ENCODE measurements at places on chromosomes 1 and 21. TPM values are rescaled to one million over a fixed set of nuclear protein-coding genes. Genes with fewer than 3 reads are reported as not detected.

DNA sequence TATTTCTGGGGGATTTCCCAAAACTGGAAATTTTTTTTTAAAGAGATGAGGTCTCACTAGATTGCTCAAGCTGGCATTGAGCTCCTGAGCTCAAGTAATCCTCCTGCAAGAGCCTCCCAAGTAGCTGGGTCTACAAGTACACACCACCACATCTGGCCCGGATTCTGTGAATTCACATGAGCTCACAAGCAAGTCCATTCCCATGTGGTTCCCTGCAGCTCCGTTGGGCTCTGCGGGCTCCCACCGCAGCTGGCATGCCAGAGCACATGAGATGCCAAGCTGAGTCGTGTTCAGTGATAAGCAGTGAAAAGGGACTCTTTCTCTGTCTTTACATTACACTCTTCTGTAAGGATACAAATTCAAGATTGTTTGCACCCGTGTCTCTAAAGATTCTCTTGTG lies 21.9 kb upstream of the TTF2 start:
- DNase-seq = no peak

HMGCL gene
- 30.7 TPM for total RNA-seq

TMEM82 gene
- total RNA-seq = not detected

- DNase-seq = peak; percentile 77
Measured at GRCh38 chr1:27388337-27389005, 4.0 kb upstream of the GPR3 start.

SLC2A5 gene
- not detected for total RNA-seq

DNA sequence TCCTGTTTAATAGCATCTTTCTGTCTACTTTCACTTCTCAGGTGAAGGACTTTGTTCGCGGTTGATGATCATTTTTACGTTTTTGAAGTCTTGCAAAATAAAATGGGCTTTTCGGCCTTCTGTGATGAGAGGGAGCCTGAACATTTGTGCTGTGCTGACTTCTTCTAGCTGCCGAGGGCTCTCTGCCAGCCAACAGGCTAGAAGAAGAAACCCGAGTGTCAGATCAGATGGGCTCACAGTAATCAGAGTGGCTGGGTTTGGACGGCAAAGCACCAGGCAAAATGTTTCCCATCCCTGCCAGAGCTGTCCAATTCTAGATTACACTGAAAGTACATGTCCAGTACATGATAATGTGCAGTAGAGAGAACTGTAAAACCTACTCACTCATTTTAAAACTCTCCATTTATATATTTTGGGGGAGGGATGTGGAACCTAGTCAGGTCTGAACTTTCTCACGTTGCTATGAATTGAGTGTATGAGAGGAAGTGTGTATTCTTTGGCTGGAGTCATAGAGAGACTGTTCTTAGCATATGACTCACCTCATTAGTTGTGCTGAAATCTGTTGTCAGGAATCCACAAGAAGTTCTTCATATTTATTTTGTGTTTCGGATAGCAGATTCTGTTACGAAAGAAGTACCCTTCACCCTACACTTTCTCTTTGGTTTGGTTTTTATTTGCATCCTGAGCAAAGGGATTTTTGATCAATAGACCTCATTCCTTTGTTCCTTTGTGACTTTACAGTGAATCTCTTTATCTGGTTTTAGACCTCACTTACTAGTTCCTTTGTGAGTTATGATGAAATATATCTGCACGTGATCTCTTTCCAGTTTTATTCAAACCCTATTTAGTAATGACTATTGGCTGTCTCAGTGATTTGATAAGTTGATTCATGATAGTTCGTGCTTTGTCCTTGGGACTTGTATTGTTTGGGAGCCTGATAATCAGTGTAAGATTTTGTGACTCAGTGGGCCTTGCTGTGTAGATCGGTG lies 4.8 kb downstream of the ATP1A1 start:
- DNase-seq = no peak

GRCh38 chr1:112063781-112064728 lies 74.6 kb upstream of the KCND3 start:
- no peak for DNase-seq

PGLYRP3 gene
- total RNA-seq = not detected

DNA sequence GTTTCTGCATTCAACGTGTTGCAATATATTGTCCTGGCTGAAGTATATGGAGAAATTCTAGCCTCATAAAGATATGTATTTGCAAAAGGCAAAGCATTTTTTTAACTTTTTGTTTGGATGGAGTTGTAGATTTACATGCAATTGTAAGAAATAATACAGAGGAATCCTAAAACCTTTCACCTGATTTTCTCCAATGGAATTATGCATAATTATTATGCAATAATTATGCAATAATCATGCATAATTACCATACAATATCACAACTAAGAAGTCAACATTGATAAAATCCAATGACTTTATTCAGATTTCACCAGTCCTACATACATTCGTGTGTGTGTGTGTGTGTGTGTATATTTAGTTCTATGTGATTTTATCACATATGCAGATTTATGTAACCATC lies 7.5 kb upstream of the MAP3K21 start:
- no peak for DNase-seq

KRTAP11-1 gene
- total RNA-seq = not detected

PLEKHM2 gene
- 42.2 TPM for total RNA-seq

GRCh38 chr1:24316645-24317044 lies 2.5 kb upstream of the GRHL3 start:
- DNase-seq = no peak

DNA sequence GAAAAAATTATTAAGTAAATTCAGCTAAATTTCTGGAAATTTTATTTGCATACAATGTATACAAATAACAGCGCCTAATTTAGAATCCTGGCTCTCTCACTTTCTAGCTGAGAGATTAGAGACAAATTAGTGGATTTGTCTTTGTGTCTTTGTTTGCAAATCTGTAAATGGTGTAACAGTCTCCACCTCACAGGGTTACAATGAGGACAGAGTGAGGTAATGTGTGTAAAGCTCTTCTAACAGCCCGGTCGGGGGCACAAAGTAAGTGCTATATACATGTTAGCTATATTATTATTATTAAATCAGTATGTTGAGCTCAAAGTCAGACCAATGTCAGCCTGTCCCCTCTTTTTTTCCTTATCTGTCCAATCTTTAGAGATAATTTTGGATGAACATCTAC lies 5.0 kb upstream of the ADAMTSL4 start:
- DNase-seq = no peak

- DNase-seq = peak; percentile 75
Measured at GRCh38 chr21:16588433-16588860, 858.7 kb downstream of the USP25 start.

GRCh38 chr1:91015794-91016550 lies 5.9 kb downstream of the ZNF644 start:
- DNase-seq = no peak

- peak; percentile 48 for DNase-seq
Measured at GRCh38 chr1:8026976-8027747, 1.1 kb upstream of the ERRFI1 start.

RIPK4 gene
- total RNA-seq = 1.3 TPM

DNA sequence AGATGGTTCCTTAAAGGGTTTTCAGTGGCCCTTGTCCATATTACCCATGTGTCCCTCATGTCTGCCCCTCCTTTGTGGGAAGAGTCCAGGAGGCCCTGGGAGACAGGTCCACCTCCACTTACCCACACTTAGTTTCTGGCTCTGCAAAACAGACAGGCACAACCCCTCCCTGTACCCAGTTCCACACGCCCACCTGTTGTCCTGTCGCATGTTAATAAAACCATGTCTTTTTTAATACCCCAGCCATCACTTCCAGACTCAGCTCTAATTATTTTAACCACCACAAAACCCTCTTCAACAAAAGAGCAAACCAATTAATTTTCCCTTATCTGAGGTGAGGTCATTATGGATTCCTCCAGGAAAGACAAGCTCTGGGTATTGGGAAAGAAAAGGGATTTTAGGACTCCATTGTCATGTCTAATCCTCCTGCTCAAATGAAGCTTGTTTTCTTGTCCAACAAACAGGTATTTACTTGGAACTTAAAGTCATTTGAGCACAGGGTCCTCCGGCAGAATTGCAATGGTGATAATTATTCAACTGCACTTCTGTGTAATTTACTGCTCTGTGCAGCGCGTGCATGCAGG lies 68.9 kb downstream of the CCDC185 start:
- peak; percentile 18 for DNase-seq

STK40 gene
- 5.3 TPM for total RNA-seq

RNF2 gene
- total RNA-seq = 54.5 TPM

DNA sequence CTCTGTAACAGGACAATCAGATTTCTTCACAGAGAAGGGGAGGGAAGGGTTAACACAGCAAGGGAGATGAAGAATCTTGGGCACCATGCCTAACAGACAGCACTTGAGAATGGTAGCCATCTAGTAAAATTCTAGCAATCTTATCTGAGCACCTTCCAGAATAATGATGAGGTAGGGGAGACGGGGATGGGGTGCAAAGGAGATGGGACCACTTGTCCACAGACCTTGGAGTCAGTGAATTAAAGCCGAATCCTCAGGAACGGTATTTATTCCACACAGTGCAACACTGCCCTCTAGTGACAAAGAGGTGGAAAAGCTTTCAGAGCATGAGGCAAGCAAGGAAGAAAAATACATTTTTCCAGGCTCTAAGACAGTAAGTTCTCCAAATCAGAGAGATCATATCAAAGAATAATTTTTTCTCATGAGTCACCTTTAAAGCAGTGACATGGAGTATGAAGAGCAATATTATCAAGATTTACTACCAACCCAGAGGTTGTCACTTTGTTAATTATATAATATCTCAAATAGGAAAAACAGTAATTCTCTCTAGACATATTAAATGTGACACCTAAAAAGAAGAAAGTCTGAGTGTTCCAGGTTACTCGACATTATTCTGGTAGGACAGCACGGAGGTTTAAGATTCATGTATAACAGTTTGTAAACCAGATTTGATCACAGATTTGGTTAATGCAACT lies 43.3 kb upstream of the LPAR3 start:
- DNase-seq = peak; percentile 80

TOR1AIP2 gene
- 89.5 TPM for total RNA-seq

OR10J4 gene
- total RNA-seq = not detected

GRCh38 chr1:61452176-61453035 lies 272.5 kb downstream of the TM2D1 start:
- DNase-seq = no peak

GRCh38 chr21:46061063-46061462 lies 36.8 kb upstream of the COL6A2 start:
- no peak for DNase-seq

DNA sequence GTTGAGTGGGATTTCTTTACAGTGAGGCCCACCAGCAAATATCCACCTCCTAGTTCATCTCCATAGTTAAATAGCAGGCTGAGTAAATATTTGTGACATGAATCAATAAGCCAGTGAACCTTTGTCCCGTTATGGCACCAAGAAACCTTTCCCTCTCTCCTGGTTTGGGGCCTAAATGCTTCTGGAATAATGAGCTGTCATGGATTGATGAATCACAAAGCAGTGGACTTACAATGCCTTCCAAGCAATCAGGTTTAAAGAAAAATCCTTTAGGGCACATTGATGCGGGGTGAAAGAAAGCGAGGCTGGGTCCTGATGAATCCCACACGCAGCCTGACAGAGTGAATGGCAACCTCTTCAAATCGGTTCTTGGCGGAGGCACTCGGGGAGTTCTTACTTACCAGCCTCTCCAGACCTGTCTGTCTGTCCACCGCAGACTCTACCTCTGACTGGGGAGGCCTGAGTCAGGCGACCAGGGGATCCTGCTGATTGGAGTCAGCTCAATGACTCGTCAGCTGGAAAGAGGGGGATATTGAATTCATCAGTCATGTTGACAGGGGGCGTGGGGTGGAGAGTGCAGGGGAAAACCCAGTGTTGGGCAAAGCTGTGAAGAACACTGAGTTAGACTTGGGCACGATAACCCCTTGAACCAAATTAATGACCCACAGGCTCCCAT lies 247.3 kb downstream of the PLPP3 start:
- DNase-seq = peak; percentile 11

GRCh38 chr1:46622344-46622743 lies 5.7 kb upstream of the MOB3C start:
- DNase-seq = no peak

- DNase-seq = no peak
Measured at GRCh38 chr1:164840936-164841335, 282.0 kb downstream of the PBX1 start.

- DNase-seq = no peak
Measured at GRCh38 chr1:181097242-181097641, 8.7 kb downstream of the IER5 start.

GRCh38 chr1:214551436-214552173 lies at the start of gene PTPN14:
TSS of gene PTPN14 (minus strand) at chr1:214551602. CDS start at chr1:214464803, 86,799 bp downstream.
- DNase-seq = peak; percentile 98

DNA sequence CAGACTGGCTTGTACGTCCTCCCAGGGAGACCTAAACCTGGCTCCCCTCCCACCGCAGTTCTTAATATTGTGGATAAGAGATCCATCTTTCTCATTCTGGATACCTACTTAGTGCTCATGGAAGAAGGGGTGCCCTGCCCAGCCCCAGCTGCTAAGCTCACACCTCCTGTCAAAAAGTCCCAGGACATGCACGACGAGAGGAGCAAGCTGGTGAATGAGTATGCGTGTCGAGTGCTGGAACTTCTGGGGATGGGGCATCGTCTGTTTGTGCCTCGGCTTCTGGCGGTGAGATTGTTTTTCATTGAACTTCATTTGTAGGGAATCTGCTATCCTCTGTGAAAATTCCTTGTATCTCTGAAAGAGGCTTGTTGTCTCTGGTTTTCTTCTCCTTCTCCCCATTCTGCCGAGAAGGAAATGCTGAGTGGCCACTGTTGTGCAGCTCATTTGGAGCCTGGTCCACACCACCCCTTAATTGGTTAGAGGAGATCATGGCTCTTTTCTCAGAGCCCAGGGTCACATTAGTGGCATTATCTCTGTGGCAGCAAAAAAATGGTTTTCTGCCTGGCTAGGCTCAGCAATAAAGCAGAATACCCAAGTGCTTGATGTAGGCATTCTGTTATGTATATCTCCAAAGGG lies 199.4 kb upstream of the CACYBP start:
- peak; percentile 23 for DNase-seq

TRPM2 gene
- total RNA-seq = not detected

- DNase-seq = no peak
Measured at GRCh38 chr1:1303736-1304135, 4.0 kb downstream of the ACAP3 start.

PRELP gene
- 0.34 TPM for total RNA-seq

GRCh38 chr1:205630651-205631009 lies 1.2 kb downstream of the ELK4 start:
- no peak for DNase-seq

DNA sequence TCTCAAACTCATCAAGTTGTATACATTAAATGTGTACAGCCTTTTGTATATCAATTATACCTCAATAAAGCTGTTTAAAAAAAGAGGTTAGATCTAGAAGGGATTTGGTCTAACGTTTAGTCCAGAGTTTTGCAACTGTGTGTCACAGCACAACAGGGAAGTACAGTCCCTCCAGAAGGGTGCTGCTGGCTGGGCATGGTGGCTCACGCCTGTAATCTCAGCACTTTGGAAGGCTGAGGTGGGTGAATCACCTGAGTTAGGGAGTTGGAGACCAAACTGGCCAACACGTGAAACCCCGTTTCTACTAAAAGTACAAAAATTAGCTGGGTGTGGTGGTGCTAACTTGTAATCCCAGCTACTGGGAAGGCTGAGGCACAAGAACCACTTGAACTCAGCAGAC lies 78.3 kb upstream of the HAO2 start:
- DNase-seq = no peak

C1orf115 gene
- total RNA-seq = 6.8 TPM

- peak; percentile 19 for DNase-seq
Measured at GRCh38 chr1:237672748-237673147, 218.0 kb downstream of the ZP4 start.

All from neural progenitor cell (in vitro differentiated cells).